ENCODE measurements at places on chromosomes 5 and 9. TPM values are rescaled to one million over a fixed set of nuclear protein-coding genes. Genes with fewer than 3 reads are reported as not detected.

The OTP gene
- total RNA-seq, result not detected

The ADRB2 gene
- total RNA-seq, result 4.4 TPM

The SLC6A3 gene
- not detected for total RNA-seq

The MLANA gene
- not detected for total RNA-seq

The ZNF618 gene
- total RNA-seq, result 1.4 TPM

The ANKRD31 gene
- not detected for total RNA-seq

The NDFIP1 gene
- total RNA-seq, result 24.2 TPM

The ZBED3 gene
- 0.12 TPM for total RNA-seq

The HAUS6 gene
- 41.8 TPM for total RNA-seq

The G3BP1 gene
- 290 TPM for total RNA-seq

DNA sequence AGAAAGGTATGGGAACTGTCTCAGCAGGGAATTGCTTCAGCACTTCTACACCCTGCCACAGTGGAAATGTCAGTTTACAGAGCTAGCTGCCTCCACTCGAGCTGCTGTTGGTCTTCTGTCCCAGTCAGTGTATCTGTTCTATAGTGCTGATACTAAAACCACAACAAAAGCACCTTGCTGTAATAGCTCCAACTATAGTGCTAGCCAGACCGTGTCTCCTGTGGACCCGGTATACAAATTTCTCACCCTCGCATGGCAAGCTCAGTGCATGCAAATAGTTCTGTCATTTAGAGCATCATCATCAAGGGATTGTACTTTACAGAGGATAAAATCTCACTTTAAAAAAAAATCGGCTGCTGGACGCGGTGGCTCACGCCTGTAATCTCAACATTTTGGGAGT is 51.5 kb upstream of the IQGAP2 start:
- H3K36me3 ChIP-seq, result no peaks in the 10 kb centered on the region
- H3K4me1 ChIP-seq, result peaks cover 4% of the 10 kb centered on the region
- no peak for DNase-seq
- H3K27me3 ChIP-seq, result no peaks in the 10 kb centered on the region
- H3K27ac ChIP-seq, result no peak overlapping the region
- H3K4me3 ChIP-seq, result no peak overlapping the region

- H3K27ac ChIP-seq, result no peak overlapping the region
- no peaks in the 10 kb centered on the region for H3K27me3 ChIP-seq
- no peak for DNase-seq
- no peak overlapping the region for H3K4me3 ChIP-seq
Observed at GRCh38 chr9:115884846-115885245, 268.7 kb upstream of the PAPPA start.

DNA sequence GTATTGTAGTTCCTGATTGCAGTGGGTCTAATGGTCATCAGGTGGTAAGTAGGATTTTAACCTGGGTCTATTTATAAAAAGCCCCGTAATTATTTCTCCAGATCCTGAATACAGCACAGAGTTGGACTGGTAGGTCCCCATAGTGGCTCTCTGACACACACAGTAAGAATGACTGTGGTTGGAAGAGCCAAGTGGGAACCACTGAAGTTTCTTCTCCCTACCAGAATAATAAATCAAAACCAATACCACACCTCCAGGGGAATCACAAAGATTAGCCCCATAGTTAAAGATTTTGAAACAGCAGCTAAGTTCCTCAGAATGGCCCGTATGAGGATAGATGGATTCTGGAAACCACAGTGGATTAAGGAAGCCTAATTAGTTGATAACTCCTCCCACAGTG is 68.4 kb upstream of the ZFR start:
- no peak overlapping the region for H3K4me3 ChIP-seq
- H3K27me3 ChIP-seq, result no peaks in the 10 kb centered on the region
- DNase-seq, result no peak

- peaks cover 8% of the 10 kb centered on the region for H3K27me3 ChIP-seq
- no peak overlapping the region for H3K27ac ChIP-seq
- H3K4me3 ChIP-seq, result no peak overlapping the region
- DNase-seq, result no peak
- no peaks in the 10 kb centered on the region for H3K4me1 ChIP-seq
Observed at GRCh38 chr5:53814819-53815218, 254.4 kb downstream of the NDUFS4 start.

- DNase-seq, result no peak
- no peaks in the 10 kb centered on the region for H3K36me3 ChIP-seq
- H3K27ac ChIP-seq, result no peak overlapping the region
- H3K4me1 ChIP-seq, result no peaks in the 10 kb centered on the region
- H3K27me3 ChIP-seq, result peaks cover 27% of the 10 kb centered on the region
- no peak overlapping the region for H3K4me3 ChIP-seq
Observed at GRCh38 chr5:39315995-39316394, 48.3 kb downstream of the C9 start.

DNA sequence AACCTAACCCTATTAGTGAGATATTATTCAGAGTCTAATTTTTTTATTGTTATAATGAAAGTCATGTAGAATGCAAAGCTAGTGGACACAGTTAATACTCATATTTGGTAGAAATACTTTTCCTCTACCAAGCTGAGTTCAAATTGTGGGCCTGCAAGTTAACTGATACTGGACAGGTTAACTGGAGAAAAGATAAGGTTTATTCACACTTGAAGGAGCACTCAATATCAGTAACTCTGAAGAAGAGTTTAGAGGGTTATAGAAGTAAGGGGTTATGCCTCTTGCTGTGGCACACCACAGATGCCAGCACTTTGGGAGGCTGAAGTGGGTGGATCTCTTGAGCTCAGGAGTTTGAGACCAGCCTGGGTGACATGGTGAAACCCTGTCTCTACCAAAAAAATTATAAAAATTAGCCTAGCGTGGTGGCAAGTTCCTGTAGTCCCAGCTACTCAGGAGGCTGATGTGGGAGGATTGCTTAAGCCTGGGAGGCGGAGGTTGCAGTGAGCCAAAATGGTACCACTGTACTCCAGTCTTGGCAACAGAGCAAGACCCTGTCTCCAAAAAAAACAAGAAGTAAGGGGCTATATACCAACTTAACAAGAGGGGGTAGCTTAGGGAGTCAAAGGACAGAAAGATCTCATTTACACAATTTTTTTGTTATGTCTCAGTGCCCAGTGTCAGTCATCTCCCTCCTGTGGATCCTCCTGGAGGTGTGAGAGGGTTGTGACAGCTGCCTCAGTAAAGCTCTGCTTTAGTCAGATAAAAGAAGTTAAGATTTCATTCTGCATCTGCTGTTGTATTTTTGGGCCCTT is 121.2 kb upstream of the GRHPR start:
- peak overlapping the region; percentile 70 for H3K4me3 ChIP-seq
- peak overlapping the region; percentile 88 for H3K27ac ChIP-seq
- no peak for DNase-seq
- H3K4me1 ChIP-seq, result peaks cover 72% of the 10 kb centered on the region
- H3K27me3 ChIP-seq, result no peaks in the 10 kb centered on the region
- peaks cover 5% of the 10 kb centered on the region for H3K36me3 ChIP-seq

GRCh38 chr5:29077451-29077850 is 2039.1 kb upstream of the CDH9 start:
- no peaks in the 10 kb centered on the region for H3K4me1 ChIP-seq
- no peak for DNase-seq
- H3K4me3 ChIP-seq, result no peak overlapping the region

DNA sequence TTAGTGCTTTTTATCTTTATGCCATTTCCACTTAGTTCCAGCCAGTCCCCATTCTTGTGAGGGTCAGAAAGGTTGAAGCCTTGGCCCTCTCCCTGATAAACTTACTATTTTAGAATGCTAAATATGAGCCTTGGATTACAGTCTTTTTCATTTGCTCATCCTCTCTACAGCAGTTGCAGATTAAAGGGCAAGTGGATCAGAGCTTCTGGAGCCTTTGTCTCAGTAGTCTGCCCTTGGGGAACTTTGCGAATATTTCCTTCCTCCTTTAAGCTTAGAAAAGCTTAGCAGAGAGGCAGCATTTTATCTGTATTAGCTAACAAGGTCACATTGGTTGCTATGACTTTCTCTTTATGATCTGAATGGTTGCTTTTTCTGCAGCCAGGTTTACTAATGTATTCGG is 11.5 kb downstream of the FSD1L start:
- DNase-seq, result no peak
- H3K27me3 ChIP-seq, result no peaks in the 10 kb centered on the region
- no peaks in the 10 kb centered on the region for H3K36me3 ChIP-seq
- no peak overlapping the region for H3K27ac ChIP-seq
- H3K4me3 ChIP-seq, result no peak overlapping the region

- H3K4me1 ChIP-seq, result peaks cover 66% of the 10 kb centered on the region
- no peaks in the 10 kb centered on the region for H3K27me3 ChIP-seq
- no peak overlapping the region for H3K27ac ChIP-seq
- peaks cover 29% of the 10 kb centered on the region for H3K36me3 ChIP-seq
- H3K4me3 ChIP-seq, result no peak overlapping the region
Observed at GRCh38 chr9:89413963-89414638, 83.8 kb downstream of the SEMA4D start.

GRCh38 chr5:143801252-143801939 is 10.6 kb upstream of the HMHB1 start:
- H3K4me1 ChIP-seq, result peaks cover 8% of the 10 kb centered on the region
- DNase-seq, result no peak
- H3K4me3 ChIP-seq, result no peak overlapping the region
- H3K27me3 ChIP-seq, result peaks cover 7% of the 10 kb centered on the region

- peaks cover 10% of the 10 kb centered on the region for H3K27me3 ChIP-seq
- no peaks in the 10 kb centered on the region for H3K4me1 ChIP-seq
- H3K4me3 ChIP-seq, result no peak overlapping the region
- no peaks in the 10 kb centered on the region for H3K36me3 ChIP-seq
- DNase-seq, result no peak
- no peak overlapping the region for H3K27ac ChIP-seq
Observed at GRCh38 chr5:36442352-36442751, 140.7 kb upstream of the RANBP3L start.

DNA sequence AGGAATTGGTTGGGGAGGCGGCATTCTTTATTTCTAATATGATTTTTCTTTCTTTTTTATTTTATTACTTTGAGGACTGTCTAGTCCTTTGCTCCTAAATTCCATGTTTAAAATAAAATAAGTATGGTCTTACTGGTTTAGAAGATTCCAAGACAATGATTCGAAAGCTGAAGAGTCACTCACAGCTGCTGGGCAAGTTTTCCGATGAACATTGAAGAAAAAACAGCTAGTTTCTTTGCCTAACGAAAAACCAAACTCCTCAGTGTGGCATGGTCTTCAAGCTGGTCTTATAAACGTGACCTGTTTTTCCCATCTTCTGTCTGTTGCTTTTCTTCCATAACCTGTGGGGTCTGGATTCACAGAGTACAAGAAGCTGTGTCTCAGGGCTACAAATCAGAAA is 25.1 kb downstream of the ZNF474 start:
- DNase-seq, result no peak
- H3K4me1 ChIP-seq, result no peaks in the 10 kb centered on the region
- no peak overlapping the region for H3K27ac ChIP-seq
- H3K36me3 ChIP-seq, result no peaks in the 10 kb centered on the region

DNA sequence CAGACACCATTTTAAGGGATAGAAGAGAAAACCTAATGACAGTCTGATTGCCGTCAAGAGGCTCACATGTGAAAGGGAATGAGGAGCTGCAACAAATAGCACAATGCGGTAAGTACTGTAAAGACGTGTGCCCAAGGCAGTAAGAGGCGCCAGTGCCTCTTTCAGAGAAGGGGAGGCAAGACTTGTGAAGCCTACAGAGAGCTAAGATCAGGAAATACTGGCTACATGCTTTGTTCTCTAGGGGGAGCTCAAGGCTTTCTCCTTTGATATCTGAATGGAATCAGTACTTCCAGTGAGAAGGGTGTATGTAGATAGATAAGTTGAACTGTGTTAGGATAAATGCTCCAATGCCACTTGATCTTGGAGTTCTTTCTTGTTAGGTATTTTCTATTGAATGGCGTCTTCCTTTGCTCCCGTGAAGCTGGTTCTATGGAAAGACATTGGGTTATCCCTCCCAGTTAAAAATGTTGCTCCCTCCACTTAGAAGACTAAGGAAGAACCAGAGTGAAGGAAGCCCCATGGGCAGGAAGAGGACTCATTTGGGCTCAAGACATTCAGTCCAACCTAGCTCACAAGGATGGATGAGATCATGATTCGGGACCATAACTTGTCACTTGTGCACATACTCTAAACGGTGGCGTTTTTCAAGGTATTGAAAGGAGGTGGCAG is 23.5 kb upstream of the ALDOB start:
- no peak overlapping the region for H3K4me3 ChIP-seq
- no peaks in the 10 kb centered on the region for H3K4me1 ChIP-seq
- H3K27ac ChIP-seq, result no peak overlapping the region
- H3K27me3 ChIP-seq, result peaks cover 15% of the 10 kb centered on the region
- H3K36me3 ChIP-seq, result no peaks in the 10 kb centered on the region

- no peak overlapping the region for H3K27ac ChIP-seq
- H3K36me3 ChIP-seq, result no peaks in the 10 kb centered on the region
- DNase-seq, result no peak
- H3K4me3 ChIP-seq, result peak overlapping the region; percentile 86
- H3K27me3 ChIP-seq, result no peaks in the 10 kb centered on the region
Observed at GRCh38 chr9:128218172-128218517, 15.0 kb downstream of the DNM1 start.

GRCh38 chr5:42951293-42951840 is 88.8 kb downstream of the ANXA2R start:
- peaks cover 33% of the 10 kb centered on the region for H3K4me1 ChIP-seq
- H3K4me3 ChIP-seq, result peak overlapping the region; percentile 97
- DNase-seq, result peak; percentile 70
- H3K27ac ChIP-seq, result peak overlapping the region; percentile 98

DNA sequence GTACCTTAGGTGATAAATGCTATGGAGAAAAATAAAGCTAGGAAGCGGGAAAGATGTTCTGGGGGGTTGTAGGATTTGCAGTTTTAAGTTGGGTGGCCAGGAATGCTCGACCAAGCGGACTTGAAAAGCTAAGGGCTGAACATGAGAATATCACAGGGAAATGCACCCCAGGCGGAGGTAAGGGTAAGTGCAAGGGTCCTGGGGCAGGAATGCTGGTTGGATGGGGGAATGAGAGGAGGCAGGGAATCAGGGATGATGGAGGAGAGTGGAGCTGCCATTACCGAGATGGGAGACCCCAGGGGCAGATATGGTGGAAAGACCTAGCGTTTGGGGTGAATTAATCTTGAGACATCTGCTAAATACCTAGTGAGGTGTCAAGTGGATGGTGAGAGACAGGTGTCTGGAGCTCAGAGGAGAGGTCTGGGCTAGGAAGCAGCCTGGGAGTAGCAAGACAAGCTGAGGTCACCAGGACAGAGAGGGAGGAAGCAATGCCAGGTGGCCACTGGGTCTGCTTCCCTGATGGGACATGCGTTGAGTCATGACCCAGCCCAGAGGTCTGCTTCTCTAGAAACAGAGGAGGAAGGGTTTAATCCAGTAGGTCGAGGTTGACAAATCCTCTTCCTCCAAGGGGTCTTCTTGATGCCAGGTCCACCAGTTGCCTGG is 77.7 kb upstream of the ASS1 start:
- no peak for DNase-seq
- no peaks in the 10 kb centered on the region for H3K4me1 ChIP-seq
- no peaks in the 10 kb centered on the region for H3K36me3 ChIP-seq
- H3K4me3 ChIP-seq, result no peak overlapping the region
- H3K27me3 ChIP-seq, result no peaks in the 10 kb centered on the region

GRCh38 chr5:57448287-57448686 is 34.3 kb downstream of the ACTBL2 start:
- H3K4me3 ChIP-seq, result no peak overlapping the region
- DNase-seq, result no peak
- H3K4me1 ChIP-seq, result no peaks in the 10 kb centered on the region
- no peaks in the 10 kb centered on the region for H3K36me3 ChIP-seq
- H3K27ac ChIP-seq, result no peak overlapping the region

GRCh38 chr5:97529354-97529985 is 346.4 kb upstream of the RIOK2 start:
- peaks cover 17% of the 10 kb centered on the region for H3K4me1 ChIP-seq
- H3K27me3 ChIP-seq, result no peaks in the 10 kb centered on the region
- H3K36me3 ChIP-seq, result no peaks in the 10 kb centered on the region
- DNase-seq, result no peak

- no peaks in the 10 kb centered on the region for H3K36me3 ChIP-seq
- DNase-seq, result no peak
- no peak overlapping the region for H3K4me3 ChIP-seq
- H3K4me1 ChIP-seq, result no peaks in the 10 kb centered on the region
Observed at GRCh38 chr5:56314529-56314928, 81.4 kb upstream of the ANKRD55 start.
